ENCODE measurements at places on chromosomes 11 and 22.

DNA sequence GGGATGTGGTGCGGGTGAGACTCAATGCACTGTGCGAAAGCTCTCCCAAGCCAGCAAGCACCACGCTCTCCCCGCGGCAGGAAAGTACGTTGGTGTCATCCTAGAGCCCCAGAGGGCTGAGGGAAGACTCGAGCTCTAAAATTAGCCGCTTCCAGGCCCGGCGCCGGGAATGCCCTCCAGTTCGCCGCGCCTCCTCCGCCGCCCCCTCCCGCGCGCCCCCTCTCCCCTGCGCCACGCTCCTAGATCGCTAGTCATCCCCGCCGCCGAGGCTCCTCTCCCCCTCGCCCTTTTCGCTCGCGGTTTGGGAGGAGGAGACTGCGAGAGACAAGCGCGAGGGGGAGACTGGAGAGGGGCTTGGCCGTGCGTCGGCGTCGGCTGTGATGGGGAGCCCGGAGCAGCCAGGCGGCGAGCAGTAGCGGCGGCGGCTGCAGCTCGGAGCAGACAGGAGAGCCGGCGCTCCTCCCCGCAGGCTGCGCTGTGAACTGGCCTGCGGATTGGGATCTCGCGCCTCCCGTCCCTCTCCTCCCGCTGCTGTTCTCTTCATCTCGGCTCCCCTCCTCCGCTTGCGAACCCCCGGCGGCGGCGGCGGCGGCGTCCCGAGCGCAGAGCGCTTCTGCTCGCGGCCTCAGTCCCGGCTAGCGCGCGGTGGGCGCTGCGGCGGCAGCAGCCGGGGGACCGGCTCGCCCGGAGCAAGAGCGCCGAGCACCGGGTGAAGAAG lies at the start of gene FAT3:
TSS of gene FAT3 (plus strand) at position 412 of the 718 bp plus-strand sequence. CDS start 127,295 bp downstream, outside the sequence.
- no peak for DNase-seq

DNA sequence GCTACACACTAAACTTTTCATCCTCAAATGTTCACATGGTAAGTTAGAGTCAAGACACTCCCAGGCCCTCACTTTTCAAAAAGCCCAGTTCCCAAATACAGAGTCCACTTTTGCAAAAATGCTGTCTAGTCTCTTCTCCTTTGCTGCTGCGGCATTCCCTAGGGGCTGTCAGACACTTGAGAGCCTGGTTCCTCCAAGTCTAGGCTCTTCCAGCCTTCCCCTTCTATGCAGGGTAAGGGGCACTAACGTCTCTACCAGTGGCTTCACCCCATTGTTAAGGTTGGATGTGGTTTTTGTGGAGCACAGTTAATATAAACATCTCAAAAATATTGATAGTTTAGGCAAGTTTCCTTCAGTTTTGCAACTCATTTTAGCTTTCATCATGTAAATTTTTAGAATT lies 181.5 kb downstream of the KIF18A start:
- no peak for DNase-seq

GRCh38 chr11:91771961-91772360 lies 452.7 kb upstream of the FAT3 start:
- no peak for DNase-seq

GRCh38 chr11:119338318-119338890 lies 2.3 kb downstream of the C1QTNF5 start:
- peak; percentile 50 for DNase-seq

- DNase-seq, result no peak
These were observed 3.0 kb downstream of the MN1 start for GRCh38 chr22:27798511-27799014.

GRCh38 chr11:2688381-2689231 lies 11.2 kb downstream of the KCNQ1OT1 start:
- DNase-seq, result no peak

GRCh38 chr22:42318967-42319366 lies 48.5 kb upstream of the TCF20 start:
- no peak for DNase-seq

DNA sequence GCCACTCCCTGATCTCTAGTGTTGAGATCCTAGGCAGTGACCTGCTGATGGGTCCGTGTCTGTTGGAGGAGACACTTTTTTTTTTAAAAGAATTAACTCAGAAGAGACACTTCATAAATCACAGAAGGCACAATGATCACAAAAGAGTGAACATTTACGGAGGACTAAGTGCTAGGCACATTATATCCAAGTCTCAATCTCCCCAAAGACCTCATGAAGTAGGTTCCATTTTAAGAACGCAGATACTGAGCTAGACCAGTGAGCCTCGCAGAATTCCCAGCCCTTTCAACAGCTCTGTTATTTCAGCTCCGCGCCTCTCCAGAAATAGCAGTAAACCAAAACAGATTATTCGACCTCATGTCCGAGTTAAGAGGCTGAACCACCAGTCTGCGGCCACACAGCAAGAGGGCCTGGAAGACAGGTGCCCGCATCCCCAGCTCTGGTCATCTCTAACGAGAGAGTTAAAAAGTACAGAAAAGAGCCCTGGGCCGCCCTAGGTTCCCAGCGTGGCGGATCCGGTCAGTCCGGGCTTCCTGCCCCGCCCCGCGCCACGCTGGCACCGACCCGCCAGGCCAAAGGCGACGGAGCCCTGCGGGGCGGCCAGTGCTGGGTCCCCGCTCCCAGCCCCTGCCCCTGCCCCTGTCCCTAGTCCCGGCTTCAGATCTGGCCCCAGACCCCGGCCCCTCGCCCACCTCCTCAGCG lies 612 bp downstream of the XBP1 start:
- peak; percentile 40 for DNase-seq

DNA sequence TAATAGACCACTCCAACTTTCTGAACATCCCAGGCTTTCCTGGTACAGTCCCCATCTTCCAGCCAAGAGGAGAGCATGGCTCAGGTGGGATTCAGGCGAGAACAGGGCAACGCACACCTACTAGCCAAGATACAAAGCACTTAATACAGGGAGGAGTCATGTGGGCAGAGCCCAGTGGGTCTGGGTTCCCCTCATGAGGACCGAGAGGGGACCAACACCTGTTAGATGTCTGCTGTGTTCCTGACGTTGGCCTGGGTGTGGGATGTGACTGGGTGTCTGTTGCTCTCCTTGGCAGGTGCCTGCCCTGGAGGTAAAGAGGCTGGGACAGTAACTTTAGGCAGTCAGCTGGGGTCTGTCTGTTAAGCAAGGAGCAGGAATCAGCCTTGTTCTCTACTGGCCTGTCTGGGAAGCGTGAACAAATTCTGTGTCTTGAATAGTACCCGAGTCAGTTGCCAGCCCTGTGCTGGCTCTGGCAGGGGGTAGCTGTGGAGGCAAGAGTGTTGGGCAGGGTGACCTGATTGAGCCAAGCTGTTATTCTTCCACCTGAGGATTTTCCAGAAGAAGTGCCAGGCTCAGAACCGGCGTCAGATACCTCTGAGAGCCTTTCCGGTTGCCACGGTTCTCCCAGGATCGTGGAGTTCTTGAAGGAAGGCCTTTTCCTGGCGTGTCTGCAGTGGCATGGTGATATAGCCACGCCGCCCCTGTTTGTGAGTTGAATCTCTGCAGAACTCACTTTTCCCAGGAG lies 56.3 kb downstream of the BCR start:
- DNase-seq, result no peak

GRCh38 chr11:71999798-72000197 lies 1.1 kb downstream of the IL18BP start:
- DNase-seq, result no peak

GRCh38 chr22:27203276-27203660 lies 545.9 kb downstream of the MIAT start:
- no peak for DNase-seq

GRCh38 chr11:15955595-15955994 lies 400.8 kb downstream of the SOX6 start:
- DNase-seq, result no peak

GRCh38 chr11:71268706-71269321 lies 16.4 kb upstream of the SHANK2 start:
- no peak for DNase-seq

GRCh38 chr22:44543362-44543761 lies 45.3 kb upstream of the RTL6 start:
- DNase-seq, result no peak

DNA sequence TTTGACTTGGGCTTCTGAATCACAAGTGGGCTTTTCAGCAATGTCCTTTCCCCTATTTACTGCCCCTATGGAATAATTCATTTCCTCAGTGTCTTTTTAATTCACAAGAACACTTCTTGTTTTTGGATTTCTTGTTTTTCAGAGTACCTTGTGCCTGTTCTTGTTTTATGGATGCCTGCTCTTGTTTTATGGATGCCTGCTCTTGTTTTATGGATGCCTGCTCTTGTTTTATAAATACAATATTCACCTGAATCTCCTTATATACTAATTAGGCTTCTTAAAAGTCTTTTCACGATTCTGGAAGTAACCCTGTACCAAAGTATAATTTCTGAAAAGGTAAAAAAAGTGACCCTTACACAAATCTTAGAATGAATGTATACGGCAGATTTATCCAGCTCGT lies 32.8 kb downstream of the CACNA1I start:
- DNase-seq, result no peak

DNA sequence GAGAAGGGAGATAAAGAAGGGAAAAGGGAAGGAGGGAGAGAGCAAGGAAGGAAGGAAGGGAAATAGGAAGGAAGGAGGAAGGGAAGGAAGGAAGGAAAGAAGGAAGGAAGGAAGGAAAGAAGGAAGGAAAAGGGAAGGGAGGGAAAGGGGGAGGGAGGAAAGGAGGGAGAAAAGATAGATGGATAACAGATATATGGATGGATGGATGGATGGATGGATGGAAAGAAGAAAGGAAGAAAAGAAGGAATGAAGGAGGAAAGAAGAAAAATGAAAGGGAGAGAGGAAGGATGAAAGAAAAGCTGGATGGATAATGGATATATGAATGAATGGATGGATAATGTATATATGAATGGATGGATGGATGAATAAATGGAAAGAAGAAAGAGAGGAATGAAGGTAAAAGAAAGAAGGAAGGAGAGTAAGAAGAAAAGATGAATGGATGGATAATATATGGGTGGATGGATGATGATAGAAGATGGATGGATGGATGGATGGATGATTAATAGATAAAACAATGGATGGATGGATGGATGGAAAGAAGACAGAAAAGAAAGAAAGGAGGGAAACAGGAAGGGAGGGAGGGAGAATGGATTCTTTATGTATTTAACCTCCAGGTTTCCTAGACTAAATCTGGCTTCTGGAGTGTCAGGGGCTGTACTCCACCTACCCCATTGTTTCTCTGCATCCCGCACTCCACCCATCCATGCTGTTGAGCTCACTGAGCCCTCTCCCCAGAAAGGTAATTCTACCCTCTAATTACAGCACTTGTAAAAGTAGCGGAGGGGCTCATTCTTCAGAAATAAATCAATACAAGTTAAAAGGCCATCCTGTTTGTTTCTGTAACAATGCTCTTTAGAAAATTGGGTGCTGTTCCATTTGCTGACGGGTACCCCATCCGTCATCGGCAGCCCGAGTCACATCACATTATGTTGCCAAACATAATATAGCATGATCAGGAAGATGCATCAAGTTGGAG lies 506.1 kb downstream of the MIAT start:
- no peak for DNase-seq

GRCh38 chr11:127531167-127531566 lies 530.6 kb upstream of the KIRREL3 start:
- no peak for DNase-seq

- DNase-seq, result no peak
These were observed at the start of gene MISFA for GRCh38 chr11:18599739-18600230. MISFA (plus strand) TSS chr11:18599789; CDS start chr11:18599929, 140 bp downstream.

GRCh38 chr11:117946156-117946841 lies 17.1 kb upstream of the TMPRSS13 start:
- peak; percentile 23 for DNase-seq

GRCh38 chr11:18705651-18706281 lies 7.2 kb downstream of the TMEM86A start:
- no peak for DNase-seq

- DNase-seq, result no peak
These were observed 63.0 kb downstream of the GAB2 start for GRCh38 chr11:78354408-78355308.

DNA sequence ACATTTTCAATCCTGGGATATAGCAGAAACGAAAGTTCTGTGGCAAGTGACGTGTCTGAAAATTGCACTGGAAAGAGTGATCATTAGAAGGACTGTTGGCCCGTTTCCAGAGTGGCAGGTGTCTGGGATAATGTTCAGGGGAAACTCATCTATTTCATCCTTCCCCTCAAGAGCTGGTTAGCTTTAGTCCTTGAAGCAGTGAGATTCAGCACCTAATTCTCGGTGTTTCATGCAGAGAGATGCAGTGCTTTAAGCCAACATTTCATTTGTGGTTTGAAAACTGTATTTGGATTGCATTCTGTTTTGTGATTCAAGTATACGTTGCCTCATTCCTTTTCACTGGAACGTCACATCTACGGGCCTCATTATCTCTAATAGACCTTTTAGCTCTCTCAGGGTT lies 205.0 kb upstream of the RAG2 start:
- no peak for DNase-seq

DNA sequence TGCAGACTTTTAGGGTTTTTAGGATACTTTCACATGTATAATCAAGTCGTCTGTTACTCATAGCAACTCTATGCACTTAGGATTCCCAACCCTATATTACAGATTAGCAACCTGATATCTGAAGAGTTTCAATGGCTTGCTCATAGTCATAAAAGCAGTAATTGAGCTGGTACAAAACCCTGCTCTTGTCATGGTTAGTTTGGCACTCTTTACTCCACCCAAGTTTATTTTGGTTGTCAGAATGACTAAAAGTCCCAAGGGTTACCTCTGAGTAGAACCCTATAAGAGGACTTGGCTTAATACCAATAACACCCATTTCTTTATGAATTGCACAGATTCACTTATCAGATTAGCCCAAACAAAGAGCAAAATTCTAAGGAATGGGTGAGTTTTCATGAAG lies 550.6 kb downstream of the SOX6 start:
- DNase-seq, result no peak

DNA sequence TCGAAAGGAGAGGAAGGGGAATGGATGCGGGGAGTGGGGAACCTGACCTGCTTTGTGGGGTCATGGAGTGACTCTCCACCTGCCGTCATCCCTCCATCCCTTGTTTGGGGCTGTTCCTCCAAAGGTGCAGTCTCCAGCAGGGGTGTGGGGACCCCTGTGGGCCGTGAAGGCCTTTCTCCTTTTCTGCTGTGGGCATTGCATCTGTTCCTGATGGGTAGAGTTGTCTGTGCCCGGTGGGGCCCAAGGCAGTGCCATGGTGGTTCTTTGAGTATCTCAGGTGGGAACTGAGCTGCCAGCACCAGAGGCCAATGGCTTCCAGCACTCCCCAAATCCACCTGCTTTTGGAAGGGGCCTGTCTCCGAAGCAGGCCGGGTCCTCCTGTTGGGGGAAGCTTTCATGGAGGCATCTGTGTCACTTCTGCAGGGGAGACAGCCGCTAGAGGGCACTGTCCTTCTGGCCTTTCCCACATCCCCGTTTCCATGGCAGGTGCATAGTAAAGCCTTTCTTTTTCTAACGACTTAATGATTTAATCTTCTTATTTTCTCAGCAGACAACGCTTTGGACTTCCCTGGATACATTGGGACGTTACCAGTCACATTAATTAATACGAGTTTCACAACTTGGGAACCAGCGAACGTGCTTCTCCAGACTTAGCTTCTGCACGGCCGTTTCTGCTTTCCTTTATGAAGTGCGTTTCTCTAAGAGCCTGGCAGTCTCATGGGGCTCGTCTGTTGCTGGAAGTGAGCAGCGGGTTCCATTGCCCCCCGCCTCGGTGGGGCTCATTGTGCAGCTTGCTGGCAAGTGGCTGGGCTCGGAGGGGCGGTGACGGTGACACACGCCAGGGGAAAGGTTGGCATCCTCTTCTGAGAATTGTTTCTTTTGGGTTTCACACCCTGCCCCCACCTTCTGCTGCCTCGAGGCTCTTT lies 57.1 kb downstream of the PARVB start:
- DNase-seq, result peak; percentile 67
